ENCODE measurements at places on chromosomes 2 and 18.
A peak's percentile ranks its signal among the peaks of the same experiment; 100 is the strongest.

GRCh38 chr2:122908159-122908558, 1116.9 kb upstream of the CNTNAP5 start:
- no peak for DNase-seq

DNA sequence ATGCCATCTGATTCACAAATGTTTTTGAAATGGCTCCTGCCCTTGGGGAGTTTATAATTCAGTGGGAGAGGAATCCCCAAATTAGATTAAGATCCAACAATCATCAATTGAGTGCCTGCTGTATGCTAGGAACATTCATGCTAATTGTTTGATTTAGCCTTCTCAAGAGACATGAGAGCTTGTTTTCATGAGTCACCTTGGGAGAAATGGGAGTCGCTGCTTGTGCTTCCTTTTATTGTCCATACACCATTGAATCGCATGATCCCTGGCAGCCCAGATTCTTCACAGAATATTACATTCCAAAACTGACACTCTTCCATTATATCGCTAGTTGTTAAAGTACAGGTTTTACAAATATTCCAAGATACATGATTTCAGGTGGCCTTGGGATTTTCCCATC, 106.0 kb upstream of the MAP3K20 start:
- DNase-seq, result no peak

DNA sequence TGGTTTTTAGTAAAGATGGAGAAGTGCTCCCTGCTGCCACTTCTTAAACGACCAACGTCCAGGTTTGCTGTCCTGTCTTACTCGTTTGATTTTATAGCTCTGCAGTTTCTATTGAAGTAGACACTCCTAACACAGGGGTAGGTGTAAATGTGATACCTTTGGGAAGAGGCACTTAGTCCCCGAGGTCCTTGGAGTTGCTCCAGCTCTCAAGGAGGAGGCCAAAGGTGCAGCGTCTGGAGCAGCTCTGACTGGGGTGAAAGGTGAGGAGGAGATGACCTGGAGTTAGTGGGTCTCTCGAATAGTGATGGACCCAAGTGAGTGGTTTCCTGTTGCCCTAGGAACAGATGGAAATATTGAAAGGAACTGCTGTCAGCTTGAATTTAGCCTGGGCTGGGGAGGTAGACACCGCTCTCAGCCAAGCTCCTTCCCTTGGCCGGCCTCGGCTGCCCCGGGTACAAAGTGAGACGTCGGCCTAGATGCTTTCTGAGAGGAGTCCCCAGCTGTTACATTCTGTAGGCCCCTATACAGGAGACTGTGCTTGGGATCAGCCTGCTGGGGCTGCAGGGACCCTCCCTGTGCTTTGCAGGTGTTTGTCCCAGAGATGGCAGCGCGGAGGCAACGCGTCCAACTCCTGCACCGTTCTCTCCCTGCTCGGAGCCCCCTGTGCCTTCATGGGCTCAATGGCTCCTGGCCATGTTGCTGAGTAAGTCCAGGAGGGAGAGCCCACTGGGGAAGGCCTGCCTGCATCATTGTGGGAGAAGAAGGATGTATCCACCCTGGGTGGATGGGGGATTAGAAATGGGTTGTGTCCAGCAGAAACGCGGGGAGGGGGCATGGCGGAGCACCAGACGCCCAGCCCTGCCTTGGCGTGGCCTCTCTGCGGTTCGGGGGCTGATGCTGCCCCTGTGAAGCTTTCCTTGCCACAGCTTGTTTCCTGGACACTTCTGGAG, 5.4 kb downstream of the KHK start:
- DNase-seq, result no peak

DNA sequence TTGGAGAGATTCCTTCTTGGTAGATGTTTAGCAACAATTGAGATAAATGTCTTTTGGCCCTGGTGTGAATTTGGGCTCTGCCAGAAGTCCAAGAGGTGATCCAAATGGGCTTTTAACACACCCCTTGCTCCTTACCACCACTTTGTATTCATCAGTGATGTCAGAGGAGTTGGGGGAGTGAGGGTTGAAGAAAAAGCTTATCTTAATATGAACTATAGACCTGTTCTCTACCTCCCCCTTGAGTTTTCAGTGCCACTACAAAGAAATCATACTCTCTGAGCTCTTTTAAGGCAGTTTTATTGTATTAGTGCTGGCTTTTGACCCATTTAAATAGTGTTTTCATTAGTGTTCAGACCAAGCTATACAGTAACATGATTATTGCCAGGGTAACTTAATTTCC, 229.1 kb downstream of the PHLPP1 start:
- no peak for DNase-seq

GRCh38 chr2:202442882-202443281, 66.8 kb downstream of the BMPR2 start:
- DNase-seq, result no peak

DNA sequence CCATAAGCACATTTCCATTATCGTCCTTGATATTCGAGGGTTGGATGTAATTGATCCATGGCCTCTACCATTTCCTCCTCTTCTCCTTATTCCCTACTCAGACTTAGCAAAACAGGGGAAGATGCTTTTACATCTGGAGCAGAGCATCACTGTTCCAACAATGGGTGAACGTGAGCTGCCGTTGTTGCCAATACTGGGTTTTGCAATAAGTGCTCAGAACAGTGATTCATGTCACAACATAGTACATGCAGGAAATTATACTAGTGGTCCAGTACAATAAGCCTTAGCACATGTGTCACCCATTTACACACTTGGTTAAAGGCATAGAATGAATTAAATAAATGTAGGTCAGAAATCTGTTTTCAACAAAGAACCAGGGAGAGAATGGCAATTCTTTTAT, 112.4 kb downstream of the DCC start:
- DNase-seq, result no peak

GRCh38 chr18:24959051-24959476, 392.9 kb downstream of the ZNF521 start:
- DNase-seq, result no peak

DNA sequence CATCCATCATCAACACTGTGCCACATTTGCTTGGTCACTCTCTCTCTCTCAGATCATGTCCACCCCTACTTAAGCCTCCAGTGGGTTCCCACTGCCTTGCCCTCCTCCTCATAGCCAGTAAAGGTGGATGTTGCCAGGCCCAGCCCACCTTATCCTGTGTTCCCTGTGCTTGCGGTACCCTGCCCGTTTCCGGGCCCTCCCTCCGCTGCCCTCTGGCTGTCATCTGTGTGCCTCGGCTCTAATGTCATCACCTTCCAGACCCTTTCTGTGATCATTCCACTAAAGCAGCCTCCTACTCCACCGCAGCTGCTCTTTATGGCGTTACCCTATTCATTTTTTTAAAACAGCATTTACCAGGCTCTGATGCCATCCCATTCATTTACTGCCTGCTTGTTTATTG, 305.7 kb upstream of the SKOR2 start:
- DNase-seq, result peak; percentile 40

DNA sequence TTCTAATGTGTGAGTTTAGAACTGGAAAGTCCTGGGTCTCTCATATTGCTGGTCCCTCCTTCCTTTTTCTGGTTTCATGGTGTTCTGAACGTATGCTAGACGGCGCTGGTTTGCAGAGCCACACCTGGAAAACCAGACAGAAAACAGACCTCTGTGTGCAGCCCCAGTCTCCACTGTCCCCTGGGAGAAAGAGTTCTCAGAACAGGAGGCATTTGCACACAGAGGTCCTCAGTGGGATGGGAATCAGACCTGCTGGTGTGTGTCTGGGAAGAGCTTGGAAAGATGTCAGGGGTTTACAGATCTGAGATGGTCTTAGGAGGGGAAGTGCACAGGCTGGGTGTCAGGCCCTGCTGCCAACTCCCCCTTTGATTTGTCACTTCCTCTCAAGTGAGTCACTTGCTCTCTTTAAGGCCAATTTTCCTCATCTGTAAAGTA, 14.9 kb upstream of the MBP start:
- DNase-seq, result peak; percentile 82

- DNase-seq, result no peak
These were observed 91.8 kb downstream of the ACVR1C start for GRCh38 chr2:157536815-157537214.

DNA sequence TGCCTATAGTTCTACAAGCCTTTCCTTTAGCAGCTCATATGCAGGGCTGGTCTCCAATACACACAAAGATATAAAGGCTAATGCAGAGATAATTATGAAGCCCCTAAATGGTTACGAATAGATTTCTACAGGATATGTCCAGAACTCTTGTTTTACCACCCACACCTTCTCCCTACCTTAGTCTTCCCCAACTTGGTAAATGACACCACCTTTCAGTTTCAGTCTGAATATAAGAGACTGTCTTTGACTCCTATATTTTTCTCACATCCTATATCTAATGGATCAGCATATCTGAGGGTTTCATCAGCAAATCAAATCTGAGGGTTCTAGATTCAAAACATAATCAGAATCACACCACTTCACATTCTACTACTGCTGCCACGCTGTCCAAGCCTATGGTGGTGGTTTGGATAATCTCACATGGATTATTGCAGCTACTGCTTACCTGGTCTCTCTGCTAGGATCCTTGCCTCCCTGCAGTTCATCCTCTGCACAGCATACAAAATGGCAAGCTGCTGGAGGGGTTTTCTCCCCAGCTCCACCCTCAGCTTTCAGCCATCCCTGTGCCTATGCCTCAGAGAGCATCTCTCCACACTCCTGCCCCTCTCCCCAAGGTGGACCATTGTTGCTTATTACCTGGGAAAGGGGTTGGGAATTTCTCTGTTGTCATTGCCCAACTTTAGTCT, 178.0 kb upstream of the SPOPL start:
- no peak for DNase-seq

GRCh38 chr18:78192054-78192453, 787.6 kb upstream of the SALL3 start:
- no peak for DNase-seq

DNA sequence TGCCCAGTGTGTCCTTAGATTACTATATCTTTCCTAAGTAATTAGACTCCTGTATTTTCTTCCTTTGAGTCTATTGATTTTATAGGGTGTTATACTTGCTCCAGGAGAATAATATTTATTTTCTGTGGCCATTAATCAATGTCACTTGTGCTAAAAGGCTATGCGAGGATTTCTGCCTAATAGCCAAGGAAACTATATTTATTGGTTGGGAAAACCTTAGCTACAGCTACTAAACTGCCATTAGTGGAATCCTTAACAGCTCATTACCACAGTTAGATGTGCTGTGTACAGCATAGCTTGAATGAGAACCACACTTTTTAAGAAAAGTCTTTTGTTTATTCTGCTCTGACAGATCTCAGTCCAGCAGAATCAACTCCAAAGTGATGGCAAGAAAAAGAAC, 537.3 kb downstream of the ERBB4 start:
- no peak for DNase-seq

- no peak for DNase-seq
These were observed 70.8 kb downstream of the QPCT start for GRCh38 chr2:37415128-37415820.

- no peak for DNase-seq
These were observed 100.7 kb downstream of the RAPGEF4 start for GRCh38 chr2:172836347-172836821.

- no peak for DNase-seq
These were observed 44.7 kb downstream of the DHRS9 start for GRCh38 chr2:169114056-169114455.

DNA sequence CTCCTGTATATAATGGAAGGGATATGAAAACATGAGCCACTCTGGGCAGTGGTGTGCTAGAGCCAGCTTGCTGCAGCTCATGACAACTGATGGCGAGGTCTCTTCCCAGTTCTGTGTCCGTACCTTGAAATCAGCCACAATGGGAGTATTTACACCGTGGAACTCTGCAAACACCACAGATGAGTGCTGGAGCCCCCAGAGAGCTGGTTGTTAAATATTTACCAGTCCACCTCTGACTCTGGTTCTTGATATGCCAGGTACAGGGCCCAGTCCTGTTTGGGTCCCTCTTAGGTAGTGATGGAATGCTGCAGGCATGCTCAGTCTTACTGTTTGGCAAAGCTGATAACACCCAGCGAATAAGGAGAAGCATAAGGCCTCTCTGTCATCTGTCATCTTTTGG, 116.1 kb upstream of the GLI2 start:
- DNase-seq, result no peak

Data from lower leg skin (tissue), 4 donors.